ENCODE measurements at places on chromosomes 2 and 18.
A peak's percentile ranks its signal among the peaks of the same experiment; 100 is the strongest.

DNA sequence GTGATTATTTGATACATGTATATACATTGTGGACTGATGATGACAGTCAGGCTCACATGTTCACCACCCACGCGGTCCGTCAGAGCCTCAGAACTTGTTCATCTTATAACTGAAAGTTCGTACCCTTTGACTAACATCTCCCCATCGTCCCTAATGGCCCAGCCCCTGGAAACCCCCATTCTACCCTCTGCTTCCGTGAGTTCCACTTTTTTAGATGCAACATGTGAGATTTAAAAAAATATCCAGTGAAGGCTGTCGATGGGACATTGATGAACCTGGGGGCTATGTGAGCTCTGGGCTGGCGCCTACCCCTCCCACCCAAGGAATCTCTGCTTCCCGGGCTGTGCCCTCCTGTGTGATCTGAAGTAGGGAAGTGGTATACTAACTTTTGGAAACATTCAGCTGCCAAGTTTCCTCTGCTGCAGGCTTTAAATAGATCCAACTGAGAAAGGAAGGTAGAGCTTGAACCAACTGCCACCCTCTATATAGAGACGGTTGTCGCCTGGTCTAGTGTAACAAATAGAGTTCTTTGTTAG lies 163.8 kb downstream of the FAM210A start:
- DNase-seq = no peak
- H3K4me1 ChIP-seq = peaks cover 32% of the 10 kb centered on the region
- no peaks in the 10 kb centered on the region for H3K36me3 ChIP-seq
- H3K4me3 ChIP-seq = no peak overlapping the region
- H3K27ac ChIP-seq = no peak overlapping the region

- H3K27me3 ChIP-seq = peaks cover 57% of the 10 kb centered on the region
- H3K27ac ChIP-seq = no peak overlapping the region
- no peak overlapping the region for H3K4me3 ChIP-seq
- DNase-seq = no peak
Observed at GRCh38 chr2:31012406-31012805, 125.8 kb downstream of the GALNT14 start.

GRCh38 chr2:206190689-206191088 lies 31.0 kb downstream of the EEF1B2 start:
- no peak overlapping the region for H3K27ac ChIP-seq
- no peak for DNase-seq
- H3K27me3 ChIP-seq = peaks cover 10% of the 10 kb centered on the region
- no peaks in the 10 kb centered on the region for H3K4me1 ChIP-seq
- no peak overlapping the region for H3K4me3 ChIP-seq
- no peaks in the 10 kb centered on the region for H3K36me3 ChIP-seq

DNA sequence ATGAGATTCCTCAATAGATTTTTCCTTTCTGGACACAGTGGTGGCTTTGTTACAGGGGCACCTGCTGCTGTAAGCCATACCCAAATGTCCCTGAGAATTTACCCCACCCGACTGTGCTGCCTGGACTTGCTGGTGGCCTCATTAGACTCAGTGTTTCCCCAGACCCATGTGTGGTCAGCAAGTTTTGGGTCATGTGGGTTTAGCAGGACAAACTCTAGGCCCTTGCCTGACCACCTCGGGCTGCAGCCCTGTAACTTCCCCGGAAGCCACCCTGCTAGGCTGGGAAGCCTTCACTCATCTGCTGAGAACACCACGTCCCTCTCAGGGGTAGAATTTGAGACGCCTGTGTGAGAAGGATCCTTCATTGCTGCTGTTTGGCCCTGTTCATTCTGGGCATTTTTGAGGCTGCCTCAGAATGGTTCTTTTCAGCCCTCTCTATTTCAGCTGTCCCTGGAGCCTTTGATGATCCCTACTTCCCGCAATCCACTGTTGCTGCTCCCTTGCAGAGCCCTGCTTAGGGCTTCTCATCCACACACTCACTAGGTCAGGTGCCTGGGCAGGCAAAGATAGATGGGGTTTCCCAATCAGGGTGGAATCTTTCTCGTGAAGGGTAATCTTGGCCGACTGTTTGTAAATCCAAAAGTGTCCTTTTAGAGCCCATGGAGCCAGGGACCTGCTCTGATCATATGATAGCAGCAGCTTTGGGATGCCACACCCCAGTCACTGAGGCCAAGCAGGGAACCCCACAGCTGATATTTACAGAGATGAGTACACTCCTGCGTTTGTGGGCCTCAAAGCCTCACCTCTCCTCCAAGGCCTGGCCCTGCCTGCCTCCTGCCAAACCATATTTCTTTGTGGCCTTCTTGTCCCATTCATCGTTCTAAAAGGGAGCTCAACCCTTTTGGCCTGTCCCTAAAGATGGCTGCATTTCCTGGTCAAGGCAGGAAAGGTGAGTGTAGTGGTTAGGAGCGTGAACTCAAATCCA lies 6.7 kb downstream of the EHD3 start:
- H3K36me3 ChIP-seq = no peaks in the 10 kb centered on the region
- H3K4me3 ChIP-seq = no peak overlapping the region
- H3K27ac ChIP-seq = no peak overlapping the region
- peaks cover 34% of the 10 kb centered on the region for H3K4me1 ChIP-seq
- DNase-seq = no peak

GRCh38 chr18:78431606-78432005 lies 548.0 kb upstream of the SALL3 start:
- H3K27ac ChIP-seq = no peak overlapping the region
- H3K36me3 ChIP-seq = no peaks in the 10 kb centered on the region
- H3K27me3 ChIP-seq = peaks cover 6% of the 10 kb centered on the region
- no peak for DNase-seq

GRCh38 chr2:29817801-29818680 lies 103.3 kb downstream of the ALK start:
- no peak overlapping the region for H3K27ac ChIP-seq
- H3K27me3 ChIP-seq = peaks cover 13% of the 10 kb centered on the region
- H3K4me1 ChIP-seq = peaks cover 38% of the 10 kb centered on the region
- no peak overlapping the region for H3K4me3 ChIP-seq
- DNase-seq = no peak

DNA sequence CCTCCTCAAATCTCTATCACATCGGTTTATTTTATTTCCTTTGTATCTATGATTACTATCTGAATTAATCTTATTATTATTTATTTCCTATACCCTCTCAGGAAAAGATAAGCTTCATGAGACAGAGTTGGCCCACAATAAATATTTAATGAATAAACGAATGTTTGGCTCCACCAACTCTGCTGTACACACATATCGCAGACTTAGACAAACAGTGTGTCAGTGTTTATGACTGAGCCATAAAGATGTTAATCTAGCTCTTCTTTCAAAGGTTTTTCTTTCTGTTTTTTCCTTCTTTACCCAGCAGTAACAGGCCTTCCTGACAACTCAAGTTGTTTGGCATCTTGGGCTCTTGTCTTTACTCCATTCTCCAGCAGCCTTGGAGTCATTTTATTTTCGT lies 329.5 kb downstream of the CDH2 start:
- peaks cover 17% of the 10 kb centered on the region for H3K4me1 ChIP-seq
- no peaks in the 10 kb centered on the region for H3K36me3 ChIP-seq
- peak overlapping the region; percentile 66 for H3K27ac ChIP-seq
- no peak overlapping the region for H3K4me3 ChIP-seq
- DNase-seq = no peak
- no peaks in the 10 kb centered on the region for H3K27me3 ChIP-seq

DNA sequence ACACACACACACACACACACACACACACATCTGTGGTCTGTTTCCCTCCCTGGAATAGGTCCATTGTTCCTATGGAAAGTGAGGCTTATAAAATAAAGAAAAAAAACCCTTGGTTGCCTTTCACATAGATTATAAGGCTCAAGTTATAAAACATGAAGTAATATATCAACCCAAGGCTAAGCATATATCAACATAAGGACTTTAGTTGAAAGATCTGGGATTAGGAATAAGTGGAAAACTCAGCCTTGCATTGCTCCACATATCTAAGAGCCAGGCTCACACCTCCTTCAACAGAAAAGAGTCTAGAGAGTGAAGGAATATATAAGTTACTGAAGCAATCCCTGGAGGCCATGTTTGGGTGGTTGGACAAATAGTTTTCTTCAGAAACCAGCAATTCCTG lies 235.0 kb downstream of the SUCLG1 start:
- no peak for DNase-seq
- no peak overlapping the region for H3K27ac ChIP-seq
- H3K4me3 ChIP-seq = no peak overlapping the region
- H3K4me1 ChIP-seq = no peaks in the 10 kb centered on the region
- H3K27me3 ChIP-seq = peaks cover 6% of the 10 kb centered on the region
- peaks cover 7% of the 10 kb centered on the region for H3K36me3 ChIP-seq

- no peaks in the 10 kb centered on the region for H3K27me3 ChIP-seq
- peaks cover 41% of the 10 kb centered on the region for H3K36me3 ChIP-seq
- DNase-seq = no peak
- no peak overlapping the region for H3K27ac ChIP-seq
- no peaks in the 10 kb centered on the region for H3K4me1 ChIP-seq
Observed at GRCh38 chr18:68676913-68677312, 38.0 kb downstream of the TMX3 start.

DNA sequence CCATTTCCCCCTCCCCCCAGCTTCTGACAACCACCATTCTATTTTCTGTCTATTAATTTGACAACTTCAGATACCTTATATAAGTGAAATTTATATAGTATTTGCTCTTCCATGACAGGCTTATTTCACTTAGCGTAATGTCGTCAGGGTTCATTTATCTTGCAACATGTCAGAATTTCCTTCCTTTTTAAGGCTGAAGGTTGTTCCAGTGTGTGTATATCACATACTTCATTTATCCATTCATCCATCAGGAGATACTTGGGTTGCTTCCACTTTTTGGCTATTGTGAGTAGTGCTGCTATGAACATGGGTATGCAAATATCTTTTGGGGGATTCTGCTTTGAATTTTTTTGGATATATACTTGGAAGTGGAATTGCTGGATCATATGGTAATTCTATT lies 7.4 kb downstream of the BCL2L11 start:
- DNase-seq = no peak
- H3K4me3 ChIP-seq = no peak overlapping the region
- H3K36me3 ChIP-seq = peaks cover 90% of the 10 kb centered on the region
- no peaks in the 10 kb centered on the region for H3K27me3 ChIP-seq
- H3K27ac ChIP-seq = no peak overlapping the region

DNA sequence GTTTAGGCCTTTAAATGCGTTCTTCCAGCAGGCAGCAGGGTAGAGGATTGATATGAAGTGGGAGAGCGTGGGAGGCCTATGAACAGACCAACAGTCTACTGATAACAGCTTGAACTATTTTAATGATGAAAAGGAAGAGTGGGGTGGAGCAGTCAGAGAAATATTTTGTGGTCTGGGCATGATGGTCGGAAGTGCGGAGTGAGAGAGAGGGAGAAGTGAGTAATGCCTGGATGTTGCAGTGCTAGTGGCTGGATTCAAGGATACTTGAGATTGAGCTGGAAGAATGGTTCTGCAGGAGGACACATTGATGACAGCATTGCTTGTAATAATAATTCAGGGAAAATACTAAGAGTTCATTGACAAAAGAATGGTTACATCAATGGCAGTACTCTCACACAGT lies 151.0 kb upstream of the DAPL1 start:
- no peaks in the 10 kb centered on the region for H3K27me3 ChIP-seq
- H3K27ac ChIP-seq = no peak overlapping the region
- H3K4me3 ChIP-seq = no peak overlapping the region

- H3K4me1 ChIP-seq = no peaks in the 10 kb centered on the region
- no peak for DNase-seq
- no peaks in the 10 kb centered on the region for H3K27me3 ChIP-seq
- H3K27ac ChIP-seq = no peak overlapping the region
- no peak overlapping the region for H3K4me3 ChIP-seq
Observed at GRCh38 chr2:133655610-133656009, 87.3 kb upstream of the NCKAP5 start.

- no peak overlapping the region for H3K27ac ChIP-seq
- H3K27me3 ChIP-seq = peaks cover 4% of the 10 kb centered on the region
- H3K4me1 ChIP-seq = no peaks in the 10 kb centered on the region
Observed at GRCh38 chr2:214203214-214203613, 207.6 kb upstream of the VWC2L start.

- H3K27ac ChIP-seq = no peak overlapping the region
- no peak overlapping the region for H3K4me3 ChIP-seq
- H3K4me1 ChIP-seq = no peaks in the 10 kb centered on the region
- DNase-seq = no peak
Observed at GRCh38 chr2:101479328-101479727, 4.4 kb upstream of the RFX8 start.

- H3K36me3 ChIP-seq = no peaks in the 10 kb centered on the region
- no peak overlapping the region for H3K4me3 ChIP-seq
- no peaks in the 10 kb centered on the region for H3K27me3 ChIP-seq
- DNase-seq = no peak
- H3K27ac ChIP-seq = no peak overlapping the region
Observed at GRCh38 chr2:240964704-240965295, 33.6 kb upstream of the SNED1 start.

- H3K4me3 ChIP-seq = no peak overlapping the region
- H3K36me3 ChIP-seq = no peaks in the 10 kb centered on the region
- peaks cover 23% of the 10 kb centered on the region for H3K27me3 ChIP-seq
- peaks cover 25% of the 10 kb centered on the region for H3K4me1 ChIP-seq
- no peak overlapping the region for H3K27ac ChIP-seq
Observed at GRCh38 chr2:233814056-233814835, 36.1 kb downstream of the MROH2A start.

GRCh38 chr18:468955-469790 lies 31.3 kb downstream of the COLEC12 start:
- H3K4me3 ChIP-seq = no peak overlapping the region
- H3K27me3 ChIP-seq = no peaks in the 10 kb centered on the region
- peak overlapping the region; percentile 92 for H3K27ac ChIP-seq
- peaks cover 61% of the 10 kb centered on the region for H3K4me1 ChIP-seq
- DNase-seq = no peak
- peaks cover 28% of the 10 kb centered on the region for H3K36me3 ChIP-seq

DNA sequence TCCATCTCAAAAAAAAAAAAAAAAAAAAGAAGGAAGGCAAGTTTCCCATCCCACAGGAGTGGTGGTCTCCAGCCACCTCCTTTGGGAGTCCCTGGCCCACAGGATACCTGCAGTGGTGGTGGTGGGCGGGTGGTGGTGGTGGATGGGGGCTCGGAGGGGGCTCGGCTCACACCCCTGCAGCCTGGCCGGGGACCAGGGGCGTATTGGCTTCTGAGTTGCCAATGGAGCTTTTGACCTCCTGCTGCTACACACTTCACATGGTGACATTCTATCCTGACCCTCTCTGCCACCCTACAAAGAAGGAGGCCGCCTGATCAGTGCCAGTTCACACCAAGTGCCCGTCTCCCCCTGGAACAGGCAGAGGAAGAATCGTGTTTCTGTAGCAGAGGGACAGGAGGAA lies 119.6 kb downstream of the NFATC1 start:
- H3K4me3 ChIP-seq = no peak overlapping the region
- peaks cover 10% of the 10 kb centered on the region for H3K4me1 ChIP-seq
- H3K36me3 ChIP-seq = no peaks in the 10 kb centered on the region
- no peak overlapping the region for H3K27ac ChIP-seq
- H3K27me3 ChIP-seq = peaks cover 3% of the 10 kb centered on the region

- peak overlapping the region; percentile 93 for H3K4me3 ChIP-seq
- H3K27ac ChIP-seq = peak overlapping the region; percentile 96
- H3K36me3 ChIP-seq = peaks cover 19% of the 10 kb centered on the region
- H3K4me1 ChIP-seq = peaks cover 54% of the 10 kb centered on the region
Observed at GRCh38 chr2:74439803-74440377, 1.8 kb downstream of the RTKN start.

- peaks cover 26% of the 10 kb centered on the region for H3K4me1 ChIP-seq
- H3K36me3 ChIP-seq = no peaks in the 10 kb centered on the region
- H3K27ac ChIP-seq = no peak overlapping the region
- no peak overlapping the region for H3K4me3 ChIP-seq
- no peak for DNase-seq
Observed at GRCh38 chr2:197217541-197217940, 93.0 kb downstream of the ANKRD44 start.

- H3K27me3 ChIP-seq = peaks cover 17% of the 10 kb centered on the region
- no peak overlapping the region for H3K4me3 ChIP-seq
- no peaks in the 10 kb centered on the region for H3K36me3 ChIP-seq
Observed at GRCh38 chr2:64359892-64360657, 93.9 kb upstream of the LGALSL start.

- H3K36me3 ChIP-seq = peaks cover 5% of the 10 kb centered on the region
- no peak for DNase-seq
- no peak overlapping the region for H3K4me3 ChIP-seq
Observed at GRCh38 chr2:39657287-39657937, 8.3 kb upstream of the TMEM178A start.

Measured in nephron progenitor cell (in vitro differentiated cells).